Fibroblast of the aortic adventitia (primary cell): ENCODE measurements at places on chromosomes 4 and X. TPM values are rescaled to one million over a fixed set of nuclear protein-coding genes. Genes with fewer than 3 reads are reported as not detected.

DNA sequence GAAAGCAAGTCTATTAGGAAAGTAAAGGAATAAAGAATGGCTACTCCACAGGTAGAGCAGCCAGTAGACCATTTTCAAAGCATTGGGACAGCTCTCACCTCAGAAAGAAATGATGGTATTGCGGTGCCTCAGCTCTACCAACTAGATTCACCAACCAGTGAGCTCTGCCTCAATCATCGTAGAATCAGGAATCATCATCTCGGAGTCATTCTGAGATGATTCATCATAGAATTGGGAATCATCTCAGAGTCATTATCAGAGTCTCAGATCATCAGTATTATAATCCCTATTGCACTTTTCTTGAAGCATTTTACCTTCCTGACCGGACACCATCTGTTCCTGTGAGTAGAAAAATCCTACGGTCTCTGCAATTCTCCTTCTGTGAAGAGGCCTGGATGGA lies 17.5 kb upstream of the SAT1 start:
- no peak for DNase-seq

- DNase-seq, result no peak
These were observed 72.7 kb upstream of the H2AZ1 start for GRCh38 chr4:100022792-100023222.

DNA sequence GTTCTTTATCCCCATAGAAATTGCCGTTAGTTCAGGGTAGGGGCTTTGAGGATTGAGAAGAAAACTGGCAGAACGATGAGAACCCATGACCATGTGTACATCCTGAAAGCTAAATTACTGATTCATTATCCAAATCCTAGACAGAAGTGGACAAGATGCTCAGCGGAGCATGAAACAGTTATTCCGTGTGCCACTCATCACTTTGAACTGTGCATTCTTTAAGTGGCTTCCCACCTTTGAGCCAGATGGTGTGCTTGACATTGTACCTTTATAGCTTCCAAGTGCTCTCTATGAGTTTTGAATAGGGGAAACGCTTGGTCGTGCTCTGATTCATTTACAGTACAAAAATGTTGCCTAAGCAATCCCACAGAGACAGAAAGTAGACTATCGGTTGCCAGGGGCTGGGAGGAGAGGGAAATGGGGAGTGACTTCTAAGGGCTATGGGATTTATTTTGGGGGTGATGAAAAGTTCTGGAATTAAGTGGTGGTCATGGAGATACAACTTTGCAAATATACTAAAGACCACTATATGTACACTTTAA lies 100.0 kb downstream of the DOCK11 start:
- no peak for DNase-seq

DNA sequence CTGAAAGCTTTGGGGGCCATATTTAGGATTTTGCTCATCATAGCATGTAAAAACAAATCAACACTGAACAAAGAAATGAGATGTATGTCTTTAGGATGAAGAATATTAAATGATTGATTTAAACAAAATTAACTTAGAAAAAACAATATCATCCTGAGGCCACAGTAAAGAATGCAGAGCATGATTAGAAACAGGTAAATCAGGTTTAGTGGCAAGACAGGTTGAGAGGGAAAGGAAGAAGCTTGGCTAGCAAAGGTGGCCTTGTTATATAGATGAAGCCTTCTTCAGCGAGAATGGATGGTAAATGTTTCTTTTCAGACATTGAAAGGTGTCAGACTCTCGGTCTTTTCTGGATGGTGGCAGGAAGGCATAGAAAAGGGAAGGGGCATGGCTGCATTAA lies 11.9 kb upstream of the MAGEB16 start:
- DNase-seq, result no peak

DNA sequence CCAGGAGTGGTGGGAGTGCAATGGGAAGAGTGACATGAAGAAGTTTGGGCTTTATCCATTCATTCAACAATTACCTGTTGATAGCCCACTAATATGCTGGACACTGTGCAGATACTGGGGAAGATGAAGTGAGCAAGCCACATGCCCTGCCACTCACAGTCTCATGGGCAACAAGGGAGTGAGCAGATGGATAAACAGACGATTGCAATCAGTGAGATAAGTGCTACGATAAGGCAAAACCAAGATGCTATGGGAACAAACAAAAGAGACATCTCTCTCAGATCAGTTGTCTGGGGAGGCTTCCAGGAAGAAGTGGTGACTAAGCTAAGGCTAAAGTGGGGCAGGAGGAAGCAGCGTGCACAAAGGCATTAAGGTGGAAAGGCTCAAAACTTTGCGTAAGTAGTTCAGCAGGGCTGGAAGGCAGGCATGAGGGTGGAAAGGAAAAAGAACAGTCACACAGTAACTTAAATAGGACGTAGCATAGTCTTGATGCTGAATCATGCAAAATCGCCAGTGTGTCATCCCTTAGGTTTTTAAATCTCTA lies 31.7 kb downstream of the GAB3 start:
- peak; percentile 58 for DNase-seq

- DNase-seq, result peak; percentile 47
These were observed 12.3 kb upstream of the CHIC2 start for GRCh38 chr4:54076673-54077072.

- DNase-seq, result peak; percentile 51
These were observed 68.4 kb downstream of the MID2 start for GRCh38 chrX:107894038-107894437.

GRCh38 chrX:150499240-150499639 lies 69.2 kb upstream of the MTM1 start:
- no peak for DNase-seq

MEPE gene
- not detected in 2 replicates for total RNA-seq

DNA sequence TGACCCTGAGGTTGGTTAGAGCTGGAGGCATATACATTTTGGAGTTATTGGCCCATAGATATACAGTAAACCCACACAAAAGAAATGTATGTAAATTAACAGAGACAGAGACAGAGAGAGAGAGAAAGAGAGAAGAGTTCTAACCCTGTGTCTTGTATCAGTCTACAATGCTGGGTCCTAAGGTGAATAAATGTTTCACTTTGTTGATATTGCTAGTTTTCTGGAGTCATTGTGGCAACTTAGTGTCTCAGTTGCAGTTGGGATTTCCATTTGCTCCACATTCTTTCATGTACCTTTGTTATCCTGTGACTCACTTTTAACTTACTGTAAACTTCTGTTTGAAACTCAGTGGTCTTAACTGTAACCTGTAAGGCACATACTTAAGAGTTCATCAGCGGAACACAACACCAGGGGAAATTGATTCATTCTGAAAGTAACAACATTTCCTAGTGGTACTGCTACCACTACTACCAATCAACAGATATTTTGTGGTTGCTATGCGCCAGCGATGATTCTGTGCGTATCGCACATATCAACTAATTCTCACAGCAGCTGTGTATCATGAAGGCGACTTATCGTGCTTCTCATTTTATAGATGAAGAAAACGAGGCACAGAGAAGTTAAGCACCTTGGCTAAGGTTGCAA lies 38.5 kb upstream of the ETDA start:
- no peak for DNase-seq

DNA sequence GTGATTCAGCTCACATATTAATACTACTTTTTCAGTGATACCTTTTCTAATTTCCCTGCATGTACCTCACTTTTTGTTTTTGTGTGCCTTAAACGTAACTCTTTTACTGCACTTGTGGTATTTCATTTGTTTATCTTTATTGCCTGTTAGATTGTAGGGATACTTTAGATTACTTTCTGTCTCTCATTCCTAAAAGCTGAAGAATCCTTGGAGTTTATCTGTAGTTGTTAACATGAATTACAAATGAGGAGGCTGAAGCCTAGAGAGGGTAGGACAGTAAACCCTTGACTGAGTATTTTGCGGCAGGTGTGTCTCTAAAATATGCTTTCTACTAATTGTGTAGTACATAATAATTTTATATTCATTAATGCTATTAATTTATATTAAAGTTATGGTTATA lies 34.9 kb downstream of the BMP2K start:
- DNase-seq, result no peak

TCEAL7 gene
- 52.5 and 86.3 TPM in 2 replicates for total RNA-seq

TMEM31 gene
- total RNA-seq, result not detected in 2 replicates

- no peak for DNase-seq
These were observed 44.3 kb upstream of the TBL1X start for GRCh38 chrX:9420275-9421265.

DGAT2L6 gene
- total RNA-seq, result not detected in 2 replicates

DNA sequence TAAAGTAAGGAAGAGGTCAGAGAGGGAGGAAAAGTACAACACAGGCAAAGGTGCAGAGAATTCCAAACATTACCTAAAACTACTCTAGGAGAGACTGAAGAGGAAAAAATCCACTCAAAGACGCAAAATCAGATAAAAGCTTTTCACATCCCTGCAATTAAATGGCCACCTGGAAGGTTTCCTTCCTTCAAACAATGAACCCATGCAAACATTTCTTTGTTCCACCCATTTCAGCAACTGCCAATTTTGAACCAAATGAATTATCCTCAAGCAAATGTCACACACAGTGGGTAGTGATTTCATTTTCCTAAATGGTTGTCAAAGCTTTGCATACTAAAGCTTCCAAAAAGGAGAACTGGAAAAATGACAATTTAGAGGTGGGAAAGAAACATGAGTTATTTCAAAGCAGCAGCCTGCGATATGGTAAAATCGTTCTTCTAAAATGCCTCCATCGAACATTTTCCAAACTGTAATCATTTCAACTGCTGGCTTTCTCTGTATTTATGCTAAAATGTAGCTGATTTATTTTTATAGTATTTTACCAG lies 45.0 kb downstream of the APBB2 start:
- no peak for DNase-seq

CPZ gene
- total RNA-seq, result 7.0 and 24.9 TPM in 2 replicates

- no peak for DNase-seq
These were observed 109.4 kb downstream of the GPR143 start for GRCh38 chrX:9656277-9656676.

- no peak for DNase-seq
These were observed 150.0 kb upstream of the PSAPL1 start for GRCh38 chr4:7584606-7585159.

TMEM33 gene
- total RNA-seq, result 64.4 and 164 TPM in 2 replicates

FAM9C gene
- not detected in 2 replicates for total RNA-seq

DNA sequence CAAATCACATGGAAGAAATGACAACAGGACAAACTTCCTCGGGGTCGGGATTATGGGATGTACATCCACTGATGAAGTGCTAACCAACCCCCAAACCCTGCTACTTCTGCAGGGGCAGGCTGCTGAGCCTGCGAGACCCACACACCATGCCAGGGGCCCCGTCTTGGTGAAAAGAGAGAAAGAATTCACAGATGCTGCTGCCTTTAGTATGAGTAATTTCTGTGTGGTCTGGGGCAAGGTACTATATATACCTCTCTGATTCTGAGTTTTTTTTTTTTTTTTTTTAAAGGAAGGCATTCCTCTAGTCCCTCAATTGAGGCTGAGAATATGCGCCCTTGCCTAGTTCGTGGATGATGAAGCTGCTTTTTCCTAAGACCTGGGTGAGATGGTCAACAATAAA lies 24.8 kb downstream of the PDHA1 start:
- no peak for DNase-seq

PNMA6F gene
- total RNA-seq, result not detected in 2 replicates

CD40LG gene
- not detected in 2 replicates for total RNA-seq

- DNase-seq, result no peak
These were observed 77.2 kb upstream of the BOD1L1 start for GRCh38 chr4:13704761-13705160.

GRCh38 chr4:87864321-87864720 lies 31.6 kb downstream of the MEPE start:
- DNase-seq, result no peak

GRCh38 chr4:24794051-24794450 lies 1.3 kb upstream of the SOD3 start:
- DNase-seq, result no peak

DNA sequence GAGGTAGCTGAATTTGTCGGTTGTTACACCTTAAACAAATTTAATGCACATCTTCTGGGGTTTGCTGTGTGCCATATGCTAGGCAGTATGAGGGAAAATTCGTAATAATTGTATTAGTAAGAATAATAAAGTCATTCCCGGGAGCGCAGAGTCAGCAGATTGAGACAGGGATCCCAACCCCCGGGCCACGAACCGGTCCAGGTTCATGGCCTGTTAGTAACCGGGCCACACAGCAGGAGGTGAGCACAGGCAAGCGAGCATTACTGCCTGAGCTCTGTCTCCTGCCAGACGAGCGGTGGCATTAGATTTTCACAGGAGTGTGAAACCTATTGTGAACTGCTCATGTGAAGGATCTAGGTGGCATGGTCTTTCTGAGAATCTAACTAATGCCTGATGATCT lies 114.9 kb downstream of the PCDH7 start:
- no peak for DNase-seq

DCX gene
- not detected in 2 replicates for total RNA-seq

DNA sequence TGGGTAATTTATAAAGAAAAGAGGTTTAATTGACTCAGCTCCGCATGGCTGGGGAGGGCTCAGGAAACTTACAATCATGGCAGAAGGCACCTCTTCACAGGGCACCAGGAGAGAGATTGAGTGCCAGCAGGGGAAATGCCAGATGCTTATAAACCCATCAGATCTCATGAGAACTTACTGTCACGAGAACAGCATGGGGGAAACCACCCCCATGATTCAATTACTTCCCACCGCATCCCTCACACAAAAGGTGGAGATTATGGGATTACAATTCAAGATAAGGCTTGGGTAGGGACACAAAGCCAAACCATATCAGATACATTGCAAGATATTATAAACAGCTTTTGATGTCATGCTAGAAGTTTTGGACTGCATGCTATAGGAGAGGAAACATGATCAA lies 204.3 kb downstream of the VEGFC start:
- DNase-seq, result no peak

GRCh38 chr4:61049018-61049417 lies 151.1 kb upstream of the ADGRL3 start:
- no peak for DNase-seq

DNA sequence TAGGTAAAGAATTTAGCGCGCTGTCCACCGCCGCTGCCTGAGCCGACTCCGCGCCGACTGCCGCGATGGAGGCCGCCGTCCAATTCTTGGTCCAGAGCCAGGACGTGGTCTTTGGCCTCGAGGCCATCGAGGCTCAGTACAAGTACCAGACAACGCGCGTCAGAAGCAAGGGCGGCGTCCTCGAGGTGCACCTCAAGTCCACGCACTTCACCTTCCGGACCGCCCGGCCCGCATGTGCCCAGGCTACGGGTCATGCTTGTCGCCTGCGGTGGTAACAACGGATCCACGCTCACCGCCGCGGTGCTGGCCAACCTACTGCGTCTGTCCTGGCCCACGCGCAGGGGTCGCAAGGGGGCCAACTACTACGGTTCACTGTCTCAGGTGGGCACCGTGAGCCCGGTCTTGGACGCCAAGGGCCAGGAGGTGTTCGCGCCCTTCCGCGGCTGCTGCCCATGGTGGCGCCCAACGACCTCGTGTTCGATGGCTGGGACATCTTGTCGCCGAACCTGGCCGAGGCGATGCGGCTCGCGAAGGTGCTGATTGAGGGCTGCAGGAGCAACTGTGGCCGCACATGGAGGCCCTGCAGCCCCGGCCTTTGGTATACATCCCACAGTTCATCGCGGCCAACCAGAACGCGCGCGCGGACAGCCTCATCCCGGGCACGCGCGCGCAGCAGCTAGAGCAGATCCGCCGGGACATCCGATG lies 128.0 kb downstream of the ANAPC4 start:
- no peak for DNase-seq

COX7B2 gene
- total RNA-seq, result not detected in 2 replicates
